ENCODE measurements at places on chromosomes 5 and 9.

- DNase-seq: no peak
Measured at GRCh38 chr9:79812507-79813257, 240.9 kb downstream of the TLE4 start.

DNA sequence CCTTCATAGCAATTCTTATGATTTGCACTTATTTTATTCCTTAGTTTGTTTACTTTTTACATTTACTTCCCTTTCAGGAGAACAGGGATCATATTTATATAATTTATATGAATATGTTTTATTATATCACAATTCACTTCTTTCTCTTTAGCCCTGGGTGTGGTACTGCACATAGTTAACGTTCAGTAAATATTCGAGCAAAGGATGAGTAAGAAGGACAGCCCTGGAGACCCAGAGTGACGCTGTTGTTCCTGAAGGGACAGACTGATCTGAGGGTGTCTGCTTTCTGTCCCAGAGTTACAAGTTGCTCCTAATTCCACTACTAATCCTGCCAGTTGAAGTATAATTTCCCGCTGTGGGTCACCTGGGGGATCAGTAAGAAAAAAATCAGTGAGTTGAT is 366.1 kb downstream of the DMRT2 start:
- DNase-seq: no peak

DNA sequence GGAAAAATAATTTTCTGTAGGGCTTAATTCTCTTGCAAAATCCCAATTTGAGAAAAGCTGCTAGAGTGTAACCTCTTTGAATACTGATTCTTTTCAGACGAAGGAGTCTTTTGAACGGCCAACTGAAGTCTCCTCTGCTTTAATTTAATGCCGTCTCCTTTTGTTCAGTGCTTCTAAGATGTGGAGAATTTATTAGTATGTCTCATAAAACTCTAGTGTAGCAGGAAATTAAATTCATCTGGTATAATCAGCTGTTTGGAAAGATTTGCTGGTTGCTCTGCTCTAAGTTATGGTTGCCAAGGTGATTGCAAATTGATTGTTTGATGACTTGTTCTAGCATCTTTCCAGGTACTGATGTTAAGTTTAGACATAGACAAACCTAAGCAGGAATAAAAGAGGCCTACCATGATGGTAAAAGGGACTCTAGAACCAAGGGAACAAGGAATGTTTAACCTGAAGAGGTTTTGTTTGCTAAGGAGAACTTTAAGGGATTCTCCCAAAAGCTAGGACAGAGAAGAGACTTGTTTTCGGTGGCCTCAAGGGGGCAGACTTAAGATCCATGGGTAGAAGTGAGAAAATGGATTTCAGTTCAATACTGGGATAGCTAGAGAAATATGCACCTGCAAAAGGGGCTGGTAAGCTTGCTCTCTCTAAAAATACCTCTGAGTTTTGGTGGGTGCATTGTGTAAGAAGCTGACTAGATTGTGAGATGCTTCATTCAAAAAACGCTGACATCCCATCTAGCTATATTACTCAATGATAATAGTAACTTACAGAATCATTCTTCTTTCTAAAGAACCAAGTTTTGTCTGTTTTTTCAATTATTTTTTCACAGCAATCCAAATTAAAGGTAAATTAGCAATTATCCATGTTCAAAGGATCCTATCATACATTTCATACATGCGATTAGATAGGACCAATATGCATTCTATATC is 5.7 kb upstream of the ADRB2 start:
- peak; percentile 22 for DNase-seq

- no peak for DNase-seq
Measured at GRCh38 chr9:137105814-137106661, 8.5 kb downstream of the DPP7 start.

DNA sequence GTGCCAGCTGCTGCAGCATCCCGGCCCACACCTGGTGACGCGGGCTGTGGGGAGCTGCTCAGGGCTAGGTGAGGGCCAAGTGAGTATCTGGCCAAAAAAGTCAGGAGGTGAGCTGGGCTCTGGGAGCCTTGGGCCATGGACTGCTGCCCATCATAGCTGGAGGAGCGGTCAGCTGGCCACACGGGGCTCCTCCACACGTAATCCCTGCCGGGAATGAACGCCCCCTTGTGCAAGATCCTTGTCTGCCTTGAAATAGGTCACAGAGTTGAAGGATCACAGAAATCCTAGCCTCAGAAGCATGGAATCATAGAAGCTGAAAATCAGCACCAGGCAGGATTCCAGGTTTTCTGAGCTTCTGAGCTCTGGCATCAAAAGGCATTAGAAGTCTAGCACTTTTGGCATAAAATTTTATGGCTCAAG is 16.8 kb upstream of the COL27A1 start:
- no peak for DNase-seq

DNA sequence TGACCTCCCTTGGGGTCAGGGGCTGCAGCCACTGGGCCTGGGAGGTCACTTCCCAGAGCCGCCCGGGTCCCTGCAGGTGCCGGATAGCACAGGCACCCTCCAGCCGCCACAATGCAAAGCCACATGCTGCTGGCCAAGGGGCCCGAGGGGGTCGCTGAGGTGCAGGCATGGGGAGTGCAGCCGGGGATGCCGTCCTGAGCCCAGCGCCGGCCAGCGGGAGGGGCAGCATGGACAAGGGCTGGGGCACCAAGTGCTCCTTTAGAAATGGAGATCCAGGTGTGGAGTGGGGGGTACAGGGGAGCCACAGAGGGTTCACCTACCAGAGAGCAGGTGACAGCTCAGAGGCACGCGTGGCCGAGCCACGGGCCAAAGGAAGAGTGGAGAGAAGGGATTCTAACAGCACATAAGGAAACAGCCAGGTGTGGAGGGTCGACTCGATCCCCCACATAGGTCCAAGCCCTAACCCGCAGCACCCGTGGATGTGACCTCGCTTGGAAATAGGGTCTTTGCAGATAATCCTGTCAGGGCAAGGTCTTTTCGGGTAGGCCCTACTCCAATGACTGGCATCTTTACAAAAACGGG is 24.7 kb downstream of the ZDHHC11B start:
- DNase-seq: no peak

- DNase-seq: no peak
Measured at GRCh38 chr5:141051521-141051866, 320 bp downstream of the PCDHB1 start.

DNA sequence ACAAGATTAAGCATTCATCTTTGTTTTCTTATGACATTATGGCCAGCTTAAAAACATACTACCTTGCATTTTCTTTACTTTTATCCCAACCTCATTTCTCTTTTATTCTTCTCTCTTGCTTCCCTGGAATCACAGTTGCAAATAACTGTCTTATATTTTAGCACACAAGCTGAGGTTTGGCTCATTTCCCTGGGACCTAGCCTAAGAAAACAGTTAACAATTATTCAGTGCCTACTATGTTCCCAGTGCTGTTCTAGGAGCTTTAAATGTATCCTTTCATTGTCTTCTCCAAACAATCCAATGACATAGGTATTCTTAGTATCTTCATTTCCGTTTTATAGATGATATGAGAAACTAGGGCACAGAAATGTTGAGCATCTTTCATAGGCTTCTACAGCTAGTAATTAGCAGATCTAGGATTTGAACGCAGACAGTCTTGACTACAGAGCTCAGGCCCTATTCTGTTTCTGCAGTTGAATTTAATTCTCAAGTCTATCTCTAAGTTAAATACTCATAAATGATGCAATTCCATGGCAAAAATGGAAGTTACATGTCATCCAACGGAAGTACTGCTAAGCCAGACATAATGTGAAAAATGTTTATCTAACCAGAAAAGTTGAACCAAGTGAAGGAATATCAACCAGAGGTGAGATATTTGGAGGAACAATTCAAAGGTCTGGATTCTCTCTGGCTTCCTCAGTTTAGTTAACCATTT is 52.3 kb upstream of the MTAP start:
- DNase-seq: no peak

Measured in naive thymus-derived CD4-positive, alpha-beta T cell (primary cell).